Adrenal gland (tissue), 19 donors: ENCODE measurements at places on chromosomes 7 and 10.

- DNase-seq: no peak
These were observed 46.3 kb downstream of the FAM241B start for GRCh38 chr10:69676301-69676700.

GRCh38 chr10:69449841-69450240, 1.4 kb upstream of the TSPAN15 start:
- peak; percentile 67 for DNase-seq

- DNase-seq: no peak
These were observed 152.3 kb downstream of the IPMK start for GRCh38 chr10:58115218-58116050.

DNA sequence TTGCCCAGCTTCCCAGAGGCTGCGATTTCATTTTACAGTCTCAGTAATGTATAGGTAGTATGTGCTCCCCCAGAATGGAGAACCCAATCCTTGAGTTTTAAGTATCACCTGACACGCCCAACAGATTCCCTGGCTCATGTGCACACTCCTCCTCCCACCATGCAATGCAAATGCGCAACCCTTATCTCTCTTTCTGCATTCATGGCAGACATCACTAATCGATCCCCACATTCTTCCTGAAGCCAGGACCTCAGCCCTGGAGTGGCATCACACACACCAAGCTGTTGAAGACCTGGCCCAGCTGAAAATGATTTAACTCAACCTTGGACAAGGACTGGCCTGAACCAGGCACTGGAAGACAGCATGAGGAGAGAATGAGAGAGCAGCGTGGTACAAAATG, 68.4 kb downstream of the ZRANB1 start:
- DNase-seq: no peak

DNA sequence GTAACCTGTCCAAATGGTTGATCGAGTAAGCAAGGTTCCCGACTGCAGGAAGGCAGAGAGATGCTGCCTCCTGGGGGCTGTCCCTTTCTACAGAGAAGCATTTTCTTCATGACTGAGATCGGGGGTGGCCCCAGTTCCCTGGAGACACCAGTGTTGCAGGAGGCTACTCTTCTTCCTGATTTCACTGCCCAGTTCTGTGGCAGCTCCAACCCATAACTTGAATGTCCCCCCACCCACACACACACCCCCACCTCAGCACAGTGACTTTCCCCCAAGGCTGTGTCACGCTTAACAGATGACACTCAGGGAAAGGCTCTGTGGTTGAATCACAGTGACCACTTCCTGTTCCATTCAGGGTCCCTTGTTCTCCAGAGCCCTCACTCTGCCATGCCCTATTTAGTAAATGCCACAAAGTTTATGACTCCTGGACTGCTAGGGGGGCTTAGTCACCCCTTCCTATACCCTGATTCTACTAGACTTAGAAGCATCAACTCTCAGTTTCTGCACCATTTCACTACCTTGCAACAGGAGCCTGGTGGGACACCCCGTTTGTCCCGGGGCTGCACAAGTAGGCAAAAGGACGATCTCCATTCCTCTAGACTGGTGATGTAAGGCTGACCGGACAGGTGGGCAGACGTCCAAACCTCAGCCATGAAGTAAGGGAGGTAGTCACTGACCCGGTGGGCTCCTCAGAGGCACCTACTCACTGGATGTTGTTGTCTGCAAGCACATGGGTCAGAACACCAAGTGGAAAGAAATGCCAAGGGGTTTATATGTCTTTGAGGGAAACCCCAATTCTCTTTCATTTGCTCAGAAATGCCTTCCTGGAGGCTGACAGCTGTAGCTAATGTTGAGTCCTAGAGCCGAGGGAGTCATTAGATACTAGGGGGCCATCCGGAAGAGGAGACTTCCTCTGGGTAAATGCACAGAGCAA, 31.3 kb upstream of the SMC3 start:
- DNase-seq: no peak
